Activated naive CD4-positive, alpha-beta T cell treated with anti-CD3 and anti-CD28 coated beads for 36 hours (primary cell): ENCODE measurements at places on chromosomes 12 and 14.

GRCh38 chr12:41731691-41732090 is 413.0 kb downstream of the GXYLT1 start:
- no peaks in the 10 kb centered on the region for H3K4me1 ChIP-seq
- no peak overlapping the region for H3K4me3 ChIP-seq
- H3K27ac ChIP-seq, result no peak overlapping the region

GRCh38 chr12:52360663-52361271 is 6.5 kb downstream of the KRT85 start:
- no peaks in the 10 kb centered on the region for H3K36me3 ChIP-seq
- no peak overlapping the region for H3K27ac ChIP-seq
- peaks cover 20% of the 10 kb centered on the region for H3K4me1 ChIP-seq
- no peak overlapping the region for H3K4me3 ChIP-seq

GRCh38 chr14:97275276-97275675 is 478.1 kb downstream of the VRK1 start:
- H3K36me3 ChIP-seq, result no peaks in the 10 kb centered on the region
- no peak overlapping the region for H3K4me3 ChIP-seq
- no peak for DNase-seq
- H3K27ac ChIP-seq, result no peak overlapping the region

- H3K27me3 ChIP-seq, result no peaks in the 10 kb centered on the region
- DNase-seq, result no peak
- no peak overlapping the region for H3K27ac ChIP-seq
- peaks cover 2% of the 10 kb centered on the region for H3K36me3 ChIP-seq
Measured at GRCh38 chr12:92338671-92339070, 193.0 kb upstream of the BTG1 start.

DNA sequence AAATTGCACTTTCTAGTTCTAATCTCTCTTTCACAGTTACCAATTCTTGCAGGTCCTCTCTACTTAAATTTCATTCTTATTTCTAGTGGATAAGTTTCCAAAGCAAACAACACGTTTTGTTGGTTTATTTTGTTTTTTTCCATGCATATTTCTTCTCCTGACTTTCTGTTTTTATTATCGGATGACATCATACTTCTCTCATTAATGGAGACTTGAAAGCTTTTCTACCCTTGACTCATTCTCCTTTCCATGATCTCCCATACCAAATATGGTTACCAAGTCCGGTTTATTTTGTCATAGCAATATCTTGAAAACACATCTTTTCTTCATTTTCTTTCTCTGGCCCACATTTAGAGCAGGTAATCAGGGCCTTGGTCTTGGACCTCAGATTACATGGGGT is 796.5 kb downstream of the GALC start:
- no peak overlapping the region for H3K27ac ChIP-seq
- no peak for DNase-seq
- H3K4me3 ChIP-seq, result no peak overlapping the region
- no peaks in the 10 kb centered on the region for H3K27me3 ChIP-seq
- no peaks in the 10 kb centered on the region for H3K4me1 ChIP-seq
